NCI-H1105 treated with DMSO at 0.1 percent for 48 hours (cell line): ENCODE measurements at places on chromosomes 4 and X.
A peak's percentile ranks its signal among the peaks of the same experiment; 100 is the strongest.

GRCh38 chr4:17206829-17207801 lies 304.8 kb downstream of the QDPR start:
- DNase-seq = no peak

DNA sequence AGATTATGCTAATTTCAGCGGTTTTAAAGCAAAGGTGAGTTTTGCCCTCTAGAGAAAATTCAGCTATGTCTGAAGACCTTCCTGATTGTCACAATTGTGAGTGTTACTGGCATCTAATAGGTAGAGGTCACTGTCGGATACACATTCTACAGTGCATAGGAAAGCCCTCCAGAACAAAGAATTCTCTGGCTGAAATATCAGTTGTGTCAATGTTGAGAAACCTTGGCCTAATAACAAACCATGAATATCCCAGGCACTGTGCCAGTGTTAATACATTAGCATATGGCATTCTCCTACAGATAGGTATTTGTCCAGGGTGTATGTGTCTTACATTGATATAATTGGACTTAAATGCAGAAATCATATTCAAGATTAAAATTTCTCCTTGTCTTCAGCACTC lies 294.3 kb downstream of the FSTL5 start:
- DNase-seq = no peak

- DNase-seq = no peak
Measured at GRCh38 chrX:108285356-108285755, 152.9 kb downstream of the COL4A6 start.

- no peak for DNase-seq
Measured at GRCh38 chr4:3476936-3477749, 14.0 kb downstream of the DOK7 start.

GRCh38 chr4:141153751-141154510 lies 20.7 kb upstream of the RNF150 start:
- DNase-seq = no peak

DNA sequence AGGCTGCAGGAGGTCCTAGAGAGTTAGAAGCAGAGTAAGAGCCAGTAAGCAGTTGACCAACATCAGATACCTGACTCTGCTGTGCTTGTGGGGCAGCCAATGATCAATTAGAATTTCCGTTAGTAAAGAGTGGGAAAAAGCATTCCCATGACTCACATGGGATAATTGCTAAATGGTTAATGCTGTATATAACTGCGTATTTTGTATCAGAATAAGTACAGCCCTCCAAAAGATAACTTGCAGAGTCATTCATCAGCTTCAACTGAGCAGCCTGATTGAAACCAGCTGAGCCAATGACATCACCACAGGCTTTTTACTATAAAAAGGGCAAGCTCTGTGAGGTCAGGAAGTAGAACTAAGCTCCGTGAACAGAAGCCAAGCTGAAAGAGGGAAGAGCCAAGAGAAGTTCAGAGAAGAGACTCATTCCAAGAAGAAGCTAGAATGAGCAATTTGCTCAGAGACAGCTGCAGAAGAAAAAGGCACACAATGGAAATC lies 67.9 kb downstream of the PPP3CA start:
- no peak for DNase-seq

- DNase-seq = no peak
Measured at GRCh38 chr4:7530932-7531639, 96.4 kb upstream of the PSAPL1 start.

DNA sequence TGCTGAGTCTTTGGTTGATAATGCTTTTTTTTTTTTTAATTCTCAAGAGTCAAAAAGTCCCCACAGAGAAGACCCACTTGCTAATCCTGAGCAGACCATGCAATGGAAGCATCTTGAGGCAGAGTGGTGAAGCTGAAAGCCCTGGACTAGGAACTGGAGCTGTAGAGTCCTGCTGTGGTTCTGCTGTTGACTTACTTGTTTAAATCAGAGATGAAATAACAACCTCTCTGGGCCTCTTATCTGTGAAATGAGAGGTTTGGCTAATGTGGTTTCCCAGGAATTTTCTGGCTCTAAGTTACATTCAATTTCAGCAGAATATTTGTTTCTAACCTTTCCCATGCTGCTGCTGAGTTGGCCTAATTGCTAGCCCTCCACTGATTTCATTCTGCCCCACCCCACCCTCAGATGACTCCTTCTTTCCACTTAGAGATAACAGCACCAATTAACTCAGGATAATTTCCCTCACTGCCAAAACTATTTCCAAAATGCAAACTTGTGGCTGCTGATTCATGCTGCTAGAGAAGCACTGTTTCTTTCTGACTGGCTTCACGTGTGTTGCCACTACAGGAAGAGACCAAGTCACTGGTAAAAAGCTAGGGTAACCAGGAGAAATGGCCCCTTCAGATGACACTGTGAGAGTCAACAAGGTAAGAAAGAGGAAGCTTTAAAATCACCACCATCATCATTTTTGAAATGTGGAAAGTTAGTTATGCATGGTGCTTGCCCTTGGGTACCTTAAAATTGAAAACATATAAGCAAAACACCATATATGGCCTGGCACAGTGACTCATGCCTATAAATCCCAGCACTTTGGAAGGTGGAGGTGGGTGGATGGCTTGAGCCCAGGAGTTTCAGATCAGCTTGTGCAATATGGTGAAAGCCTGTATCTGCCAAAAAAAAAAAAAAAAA lies 326.4 kb downstream of the DCHS2 start:
- peak; percentile 20 for DNase-seq

DNA sequence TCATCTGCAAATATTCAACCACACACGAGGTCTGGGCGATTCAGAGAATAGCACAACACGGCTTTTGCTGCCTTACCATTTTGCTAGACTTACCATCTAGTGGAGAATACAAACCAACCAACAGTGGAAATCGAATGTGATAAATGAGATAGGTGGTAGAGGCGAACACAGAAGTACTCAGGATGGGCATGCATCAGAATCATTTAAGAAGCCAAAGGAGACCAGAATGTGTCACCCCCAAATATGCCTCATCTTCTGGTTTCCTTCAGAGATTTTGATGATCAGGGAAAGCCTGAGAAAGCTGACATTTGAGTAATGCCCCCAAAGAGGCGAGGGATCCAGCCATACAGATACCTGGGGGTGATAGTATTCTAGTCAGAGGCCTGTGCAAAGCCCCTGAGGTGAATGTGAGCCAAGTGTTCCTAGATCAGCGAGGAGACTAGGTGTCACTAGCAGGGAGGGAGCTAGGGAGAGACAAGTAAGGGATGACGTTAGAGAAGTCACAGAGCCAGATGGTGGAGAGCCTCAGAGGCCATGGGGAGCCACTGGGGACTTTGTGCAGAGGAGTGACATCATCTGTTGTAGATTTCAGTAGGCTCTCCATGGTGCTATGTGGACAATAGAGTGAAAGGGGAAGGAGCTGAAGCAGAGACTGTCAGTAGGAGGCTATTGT lies 1.7 kb downstream of the MTMR1 start:
- DNase-seq = no peak

DNA sequence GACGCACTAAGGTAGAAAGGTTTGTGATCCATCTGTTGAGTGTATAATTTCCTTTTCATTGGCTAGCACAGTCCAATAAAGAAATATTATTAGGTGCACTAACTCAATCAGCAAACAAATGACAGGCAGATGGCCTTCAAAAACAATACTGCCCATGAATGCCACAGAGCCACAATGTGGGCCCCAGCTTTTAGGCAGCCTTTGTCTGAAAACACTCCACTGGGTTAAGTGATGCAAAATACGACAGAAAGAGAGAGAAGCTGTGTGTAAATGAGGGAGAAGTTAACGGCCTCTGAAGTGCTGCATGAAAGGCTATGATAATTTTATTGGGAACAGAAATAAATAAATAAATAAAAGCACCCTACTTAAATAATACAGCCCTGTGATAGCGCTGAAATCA lies 274.6 kb downstream of the NKX6-1 start:
- DNase-seq = peak; percentile 81

- DNase-seq = no peak
Measured at GRCh38 chr4:107780665-107781064, 44.1 kb upstream of the SGMS2 start.
